ENCODE measurements at places on chromosomes 16 and 17.

DNA sequence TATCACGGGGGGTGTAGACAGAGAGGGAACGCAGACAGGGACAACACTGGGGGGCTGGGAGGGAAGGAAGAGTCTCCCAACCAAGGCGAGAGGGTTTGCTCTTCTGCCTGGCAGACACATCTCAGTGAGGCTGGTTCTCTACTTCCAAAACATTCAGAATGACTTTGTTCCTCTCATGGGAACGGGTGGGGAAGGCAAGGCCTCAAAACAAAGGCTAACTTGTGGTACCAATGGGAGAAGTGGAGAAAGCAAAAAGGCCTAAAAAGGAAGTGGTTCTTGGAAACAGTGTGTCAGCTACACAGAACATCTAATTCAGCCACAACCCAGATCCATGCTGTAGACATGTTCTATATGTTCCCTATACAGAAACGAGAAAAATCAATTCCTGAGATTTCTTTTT is 7.5 kb downstream of the FLOT2 start:
- ATAC-seq = no peak

GRCh38 chr16:15572329-15573001 is 70.5 kb downstream of the MARF1 start:
- ATAC-seq = no peak

- ATAC-seq = no peak
These were observed 18.8 kb downstream of the POLR3E start for GRCh38 chr16:22315979-22316378.

DNA sequence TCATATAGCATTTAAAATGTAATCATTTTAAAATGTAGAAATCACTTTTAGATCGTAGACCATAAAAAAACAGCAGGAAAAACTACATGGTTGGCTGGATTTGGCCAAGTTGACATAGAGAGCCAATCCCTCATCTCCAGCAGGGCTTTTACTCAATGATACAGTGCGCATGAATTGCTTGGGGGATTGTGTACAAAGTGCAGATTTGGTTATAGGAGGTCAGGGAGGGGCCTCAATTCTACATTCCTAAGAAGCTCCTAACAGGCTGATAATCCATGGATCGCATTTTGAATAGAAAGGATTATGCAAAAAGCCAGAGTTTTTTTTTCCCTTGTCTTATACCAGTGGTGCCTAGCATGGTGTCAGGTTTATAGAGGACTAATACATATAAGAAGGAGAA is 445.1 kb downstream of the MAF start:
- no peak for ATAC-seq

GRCh38 chr17:33151565-33151964 is 141.5 kb downstream of the ASIC2 start:
- no peak for ATAC-seq
